ENCODE measurements at places on chromosomes 5 and 9. TPM values are rescaled to one million over a fixed set of nuclear protein-coding genes. Genes with fewer than 3 reads are reported as not detected.

Gene SPINK13
- 2.6 TPM for total RNA-seq

Gene TRIM14
- total RNA-seq = 4.9 TPM

Gene C5
- total RNA-seq = 16.1 TPM

Gene IL33
- 4.0 TPM for total RNA-seq

Gene ARSI
- 0.26 TPM for total RNA-seq

Measured in body of pancreas (tissue), 4 donors.